ENCODE measurements at places on chromosomes 2 and 18.
A peak's percentile ranks its signal among the peaks of the same experiment; 100 is the strongest.

GRCh38 chr18:50663626-50664441 is 103.9 kb downstream of the MAPK4 start:
- peak; percentile 67 for DNase-seq

DNA sequence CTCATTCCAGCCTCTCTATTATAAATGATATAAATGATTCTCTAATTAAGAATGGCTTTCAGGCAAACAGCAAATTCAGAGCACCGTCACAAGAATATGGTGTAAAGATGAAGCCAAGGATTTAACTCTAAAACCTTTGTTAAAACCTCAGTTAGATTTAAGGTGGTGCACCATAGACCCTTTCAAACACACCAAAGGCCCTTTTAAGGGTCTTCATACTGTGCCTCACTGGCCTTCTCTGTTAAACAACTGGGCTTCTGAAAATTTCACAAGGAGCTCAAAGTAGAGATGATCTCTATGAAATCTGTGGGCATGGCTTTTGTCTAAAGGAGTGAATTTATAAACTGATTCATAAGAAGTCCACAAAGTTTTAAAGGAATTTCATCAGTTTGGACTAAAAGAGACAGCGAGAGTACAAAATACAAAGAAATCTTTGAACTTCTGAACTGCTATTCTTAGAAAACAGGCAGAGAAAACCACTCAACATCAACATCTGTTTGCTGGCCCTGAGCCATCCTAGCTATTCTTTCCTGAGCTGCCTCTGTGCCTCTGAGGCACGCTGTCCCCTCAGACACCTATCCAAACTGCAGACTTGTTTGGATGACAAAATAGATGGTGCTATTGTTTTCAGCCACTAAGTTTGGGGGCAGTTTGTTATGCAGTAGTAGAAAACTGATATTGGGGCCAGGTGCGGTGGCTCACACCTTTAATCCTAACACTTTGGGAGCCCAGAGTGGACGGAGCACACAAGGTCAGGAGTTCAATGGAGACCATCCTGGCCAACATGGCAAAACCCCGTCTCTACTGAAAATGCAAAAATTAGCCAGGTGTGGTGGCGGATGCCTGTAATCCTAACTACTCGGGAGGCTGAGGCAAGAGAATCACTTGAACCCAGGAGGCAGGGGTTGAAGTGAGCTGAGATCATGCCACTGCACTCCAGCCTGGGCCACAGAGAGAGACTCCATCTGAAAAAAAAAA is 72.9 kb upstream of the MYCN start:
- no peak for DNase-seq

GRCh38 chr2:24720310-24720709 is 72.9 kb downstream of the PTRHD1 start:
- no peak for DNase-seq

- DNase-seq: no peak
These were observed 56.4 kb downstream of the MAP4K3 start for GRCh38 chr2:39380525-39381150.

- no peak for DNase-seq
These were observed 71.3 kb downstream of the ASXL2 start for GRCh38 chr2:25806941-25807340.
